ENCODE measurements at places on chromosomes 1 and 21.

- no peak for DNase-seq
These were observed 199.4 kb upstream of the DAB1 start for GRCh38 chr1:57623039-57623790.

DNA sequence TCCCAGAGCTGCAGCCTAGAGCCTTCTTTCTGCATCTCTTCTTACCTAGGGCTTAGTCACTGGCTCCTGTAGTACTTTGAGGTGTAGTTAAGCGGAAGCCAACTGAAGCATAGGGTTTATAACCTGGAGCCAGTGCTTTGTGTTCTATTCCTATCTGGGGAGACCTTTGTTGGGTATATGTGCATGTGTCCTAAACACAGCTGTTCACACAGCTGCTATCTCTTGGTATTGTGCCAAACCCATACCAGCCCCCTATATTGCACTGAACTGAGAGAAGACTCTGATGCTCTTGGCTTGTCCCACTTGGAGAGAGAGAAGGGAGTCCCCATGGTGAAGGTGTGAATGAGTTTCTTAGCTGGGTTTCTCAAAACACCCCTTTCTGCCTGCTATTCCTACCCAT lies 17.2 kb upstream of the NFASC start:
- no peak for DNase-seq

GRCh38 chr1:181344091-181344490 lies 139.2 kb upstream of the CACNA1E start:
- DNase-seq: no peak

GRCh38 chr1:79660129-79660528 lies 653.6 kb upstream of the ADGRL4 start:
- DNase-seq: no peak

- DNase-seq: no peak
These were observed 92.0 kb upstream of the S1PR1 start for GRCh38 chr1:101144671-101145448.

GRCh38 chr1:210201681-210202080 lies 30.9 kb upstream of the SERTAD4 start:
- no peak for DNase-seq

DNA sequence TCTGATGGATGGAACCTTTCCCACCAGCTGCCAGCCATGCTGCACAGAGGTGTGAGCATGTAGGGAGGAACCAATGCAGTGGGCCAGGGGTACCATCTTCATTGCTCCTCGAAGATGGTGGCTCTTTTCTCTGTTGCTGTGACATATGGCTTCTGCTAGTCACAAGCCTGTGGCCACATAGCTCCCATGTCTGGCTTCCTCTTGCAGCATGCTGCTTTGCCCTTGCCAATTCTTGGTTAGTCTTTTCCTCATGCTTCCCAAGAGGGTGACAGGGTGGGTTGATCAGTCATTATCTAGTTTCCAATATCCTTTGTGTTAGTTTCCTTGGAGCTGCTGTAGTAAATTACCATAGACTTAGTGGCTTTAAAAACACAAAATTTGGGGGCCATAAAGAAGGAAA lies 123.4 kb downstream of the ETS2 start:
- DNase-seq: no peak

DNA sequence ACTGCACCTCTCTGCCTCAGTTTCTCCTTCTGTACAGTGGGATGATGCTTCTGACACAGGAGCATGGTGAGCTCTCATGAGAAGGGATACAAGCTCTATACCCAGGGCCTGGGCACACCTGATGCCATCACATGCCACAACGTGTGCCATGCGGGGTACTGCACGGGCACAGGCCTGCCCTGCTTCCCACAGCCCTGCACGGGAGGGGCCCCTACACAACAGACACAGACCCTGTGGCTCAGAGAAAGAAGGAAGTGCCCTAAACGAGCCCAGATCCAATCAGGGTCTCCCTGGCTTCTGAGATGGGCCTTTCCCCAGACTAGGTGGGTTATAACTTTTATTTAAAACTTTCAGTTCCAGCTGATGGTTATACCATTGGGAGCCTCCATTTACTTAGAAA lies 24.6 kb downstream of the C2CD2 start:
- DNase-seq: no peak

DNA sequence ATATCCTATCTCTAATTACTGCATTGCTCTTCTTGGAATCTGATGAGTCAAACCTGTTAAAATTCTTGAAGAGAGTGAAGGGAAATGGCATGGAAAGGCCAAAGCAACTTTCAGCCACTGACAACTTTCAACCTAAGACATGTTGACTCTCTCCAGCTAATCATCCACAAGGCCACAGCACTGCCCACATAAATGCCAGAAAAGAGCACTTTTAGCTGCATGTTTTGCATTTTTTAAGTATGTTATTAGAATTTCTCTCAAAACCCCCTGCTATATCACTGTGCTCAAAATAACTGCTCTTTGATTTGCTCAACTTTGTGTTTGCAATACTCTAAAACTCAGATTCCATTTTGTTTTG lies 352.5 kb downstream of the ADGRL2 start:
- DNase-seq: no peak

GRCh38 chr1:155086856-155087535 lies 8.4 kb downstream of the EFNA3 start:
- DNase-seq: no peak

GRCh38 chr1:200892546-200892945 lies 2.2 kb upstream of the INAVA start:
- no peak for DNase-seq

GRCh38 chr1:23720256-23720995 lies 22.8 kb upstream of the ELOA start:
- DNase-seq: no peak

DNA sequence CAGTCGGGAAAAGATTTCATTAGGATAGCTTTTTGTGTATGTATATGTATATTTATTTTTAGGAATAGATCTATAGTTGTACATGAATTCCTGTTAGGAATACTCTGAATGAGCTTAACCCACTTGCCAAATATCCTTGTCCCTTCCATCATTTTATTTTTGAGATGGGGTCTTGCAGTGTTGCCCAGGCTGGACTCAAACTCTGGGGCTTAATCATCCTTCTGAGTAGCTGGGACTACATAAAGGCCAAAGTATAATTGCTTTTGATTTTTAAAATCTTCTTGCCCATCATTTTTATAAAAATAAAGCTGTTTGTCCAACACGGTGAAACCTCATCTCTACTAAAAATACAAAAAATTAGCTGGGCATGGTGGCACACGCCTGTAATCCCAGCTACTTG lies 20.2 kb upstream of the PLEKHM2 start:
- DNase-seq: no peak

DNA sequence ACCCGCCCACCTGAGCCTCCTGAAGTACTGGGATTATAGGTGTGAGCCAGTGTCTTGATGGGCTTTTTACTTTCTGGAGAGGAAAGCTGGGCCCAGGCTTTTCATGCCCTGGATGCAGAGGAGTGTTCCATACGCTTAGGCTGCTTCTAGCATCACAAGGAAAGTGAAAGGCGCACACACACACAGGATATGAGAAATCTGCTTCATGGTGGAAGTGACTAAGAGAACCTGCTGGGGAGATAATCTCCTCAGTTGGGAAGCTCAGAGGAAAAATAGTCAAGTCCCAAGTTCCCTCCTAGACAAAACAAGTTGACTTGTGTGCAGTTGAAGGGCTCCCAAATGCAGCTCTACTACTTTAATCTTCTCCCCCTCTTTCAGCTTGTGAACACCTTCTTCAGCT lies 2.2 kb downstream of the NUDC start:
- DNase-seq: no peak

GRCh38 chr1:8171751-8172464 lies 145.8 kb upstream of the ERRFI1 start:
- DNase-seq: no peak

- DNase-seq: no peak
These were observed 79.4 kb downstream of the GON4L start for GRCh38 chr1:155777582-155777981.

GRCh38 chr1:181779343-181779742 lies 282.2 kb downstream of the ZNF648 start:
- DNase-seq: no peak

- DNase-seq: no peak
These were observed 211.1 kb downstream of the SMYD3 start for GRCh38 chr1:246295968-246296367.

DNA sequence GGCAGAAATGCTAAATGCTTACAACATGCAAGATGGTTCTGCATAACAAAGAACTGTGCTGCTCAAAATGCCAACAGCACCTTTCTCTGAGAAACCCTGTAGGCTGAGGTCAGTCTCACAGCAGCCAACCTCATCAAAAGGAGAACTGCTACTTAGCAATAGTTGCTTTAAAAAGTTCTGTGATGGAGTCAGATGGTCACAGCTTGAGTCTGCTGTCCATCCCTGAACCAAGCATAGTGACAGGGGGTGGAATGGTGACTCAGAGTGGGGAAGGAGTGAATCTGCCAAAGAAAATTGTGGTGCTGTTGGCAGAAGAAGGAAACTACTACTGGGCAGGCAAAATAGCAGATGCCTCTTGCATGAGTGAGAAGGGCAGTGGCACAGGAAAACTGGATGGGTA lies 106.0 kb upstream of the FAM78B start:
- no peak for DNase-seq

DNA sequence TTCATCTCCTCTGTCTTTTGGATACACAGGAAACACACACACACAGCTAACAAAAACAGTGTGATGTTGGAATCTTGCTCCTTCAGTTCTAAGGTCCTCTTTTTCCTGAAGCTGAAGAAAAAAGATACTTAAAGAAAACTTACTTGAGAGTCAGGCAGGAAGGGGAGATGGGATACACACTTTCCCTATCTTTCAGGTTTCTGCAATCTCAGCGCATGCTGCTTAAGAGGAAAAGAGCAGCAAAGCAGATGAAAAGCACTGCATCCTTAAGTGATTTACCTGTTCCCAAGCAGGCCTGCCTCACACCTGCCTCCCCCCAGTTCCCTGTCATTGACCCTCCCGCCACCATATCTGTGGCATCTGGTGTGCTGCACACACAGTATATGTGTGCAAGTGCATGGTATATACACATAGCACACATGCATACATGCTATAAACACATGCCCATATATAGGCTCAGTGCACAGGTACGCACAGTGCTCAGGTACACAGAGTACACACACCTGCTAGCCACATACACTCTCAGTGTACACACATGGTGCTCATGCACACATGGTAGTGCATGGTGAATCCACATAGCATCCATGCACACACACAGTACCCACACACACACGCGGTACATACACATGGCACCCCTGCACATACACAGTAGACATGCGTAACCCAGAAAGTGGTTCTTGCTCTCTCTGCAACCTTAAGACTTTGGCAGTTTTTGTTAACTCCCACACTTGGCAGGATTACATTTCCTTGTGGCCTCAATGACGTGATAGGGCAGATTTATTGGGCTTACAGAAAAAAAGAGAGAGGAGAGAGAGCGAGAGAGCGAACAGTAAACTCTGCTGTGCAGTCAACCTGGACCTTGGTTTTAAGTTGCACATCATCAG lies 166.9 kb downstream of the TOMM20 start:
- DNase-seq: no peak
